NCI-H1930 (cell line): ENCODE measurements at places on chromosomes 12 and 14.

GRCh38 chr12:68870443-68870842 lies 62.5 kb downstream of the MDM2 start:
- DNase-seq: no peak

DNA sequence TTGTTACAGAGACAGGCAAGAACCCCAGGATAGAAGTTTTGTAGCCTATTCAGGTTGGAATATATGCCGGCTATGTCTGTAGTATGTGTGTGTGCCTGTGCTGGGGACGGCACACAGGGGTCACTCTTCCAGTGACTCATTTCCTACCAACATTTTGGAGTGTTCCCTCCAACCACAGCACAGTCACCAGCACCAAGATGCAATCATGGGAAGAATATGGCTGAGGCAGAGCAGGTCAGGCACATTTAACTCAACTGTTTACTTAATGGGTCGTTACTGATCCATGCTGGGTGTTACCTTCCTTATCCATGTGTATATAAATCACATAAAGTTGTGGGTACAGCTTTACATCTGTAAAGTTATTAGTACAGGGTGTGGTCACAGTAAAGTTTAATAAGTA lies 178.3 kb downstream of the PRKD1 start:
- DNase-seq: no peak

DNA sequence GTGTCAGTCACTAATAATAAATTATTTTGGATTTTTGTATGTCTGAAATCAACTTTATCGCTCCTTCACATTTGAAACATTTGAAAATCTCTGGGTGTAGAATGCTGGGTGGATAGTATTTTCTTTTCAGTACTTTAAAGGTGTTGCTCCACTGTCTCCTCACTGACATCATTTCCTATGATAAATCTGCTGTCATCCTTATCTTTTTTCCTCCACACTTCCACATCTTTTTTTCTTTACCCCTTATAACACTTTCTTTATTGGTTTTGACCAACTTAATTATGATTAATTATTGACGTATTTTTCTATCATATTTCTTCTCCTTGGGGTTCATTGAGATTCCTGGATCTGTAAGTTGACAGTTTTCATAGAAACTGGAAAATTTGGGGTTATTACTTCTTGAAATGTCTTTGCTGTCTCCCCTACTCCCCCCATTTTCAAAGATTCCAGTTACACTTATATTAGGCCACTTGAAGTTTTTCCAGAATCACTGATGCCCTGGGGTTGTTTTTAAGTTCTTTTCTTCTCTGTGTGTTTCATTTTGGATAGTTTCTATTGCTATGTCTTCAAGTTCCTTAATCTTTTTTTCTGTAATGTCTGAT lies 177.5 kb upstream of the DIO3 start:
- no peak for DNase-seq

GRCh38 chr12:50803230-50803875 lies 39.4 kb upstream of the TMPRSS12 start:
- no peak for DNase-seq

DNA sequence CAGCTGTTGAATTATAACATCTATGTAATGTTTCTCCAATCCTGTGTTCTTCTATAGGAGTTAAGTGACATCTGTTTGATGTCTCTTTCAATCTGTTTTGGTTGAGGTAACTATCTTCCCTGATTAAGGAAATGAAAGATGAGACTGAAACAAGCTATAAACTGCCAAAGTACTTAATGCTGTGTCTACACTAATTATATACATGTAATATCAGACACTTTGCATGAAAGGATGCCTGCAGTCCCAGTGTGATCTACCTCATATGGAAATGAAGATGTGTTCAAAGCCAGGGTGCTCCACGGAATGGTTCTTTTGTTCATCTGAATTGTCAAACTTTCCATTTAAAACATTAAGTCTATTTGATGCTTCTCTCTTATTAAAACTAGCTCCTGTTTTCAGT lies 958.3 kb downstream of the GALC start:
- DNase-seq: peak; percentile 3

DNA sequence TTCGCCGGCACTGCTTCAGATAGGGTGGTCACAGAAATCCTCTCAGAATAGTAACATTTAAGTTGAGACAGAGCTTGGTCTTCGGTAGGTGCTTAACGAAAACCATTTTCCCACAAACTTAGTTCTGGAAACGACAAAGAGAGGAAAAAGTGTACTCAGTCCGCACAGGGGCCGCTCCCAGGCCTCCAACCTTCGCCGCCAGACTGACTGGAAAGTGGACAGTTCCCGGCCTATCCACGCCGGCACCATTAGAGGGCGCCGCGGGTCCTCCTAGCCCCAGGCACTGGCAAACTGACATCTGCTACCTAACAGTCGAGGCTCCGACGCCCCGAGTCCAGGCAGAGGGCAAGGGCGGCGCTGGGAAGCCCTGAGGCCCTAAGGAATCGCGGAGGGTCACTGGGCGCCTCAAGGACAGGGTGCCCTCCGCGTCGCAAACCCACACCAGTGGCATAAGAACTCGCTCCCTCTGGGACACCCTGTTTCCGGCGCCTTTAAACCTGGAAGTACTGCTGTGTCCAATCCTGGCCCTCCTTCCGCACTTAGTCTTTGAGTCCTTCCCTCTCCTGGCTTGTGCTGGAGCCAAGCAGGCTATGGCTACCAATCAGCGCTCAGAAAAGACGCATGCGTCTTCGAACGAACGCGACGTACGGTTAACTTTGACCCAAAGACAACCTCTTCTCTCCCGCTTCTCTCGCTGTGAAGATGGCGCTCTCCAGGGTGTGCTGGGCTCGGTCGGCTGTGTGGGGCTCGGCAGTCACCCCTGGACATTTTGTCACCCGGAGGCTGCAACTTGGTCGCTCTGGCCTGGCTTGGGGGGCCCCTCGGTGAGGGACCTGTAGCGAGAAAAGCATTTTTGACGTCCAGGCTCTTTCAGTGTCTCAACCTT lies at the start of gene LETMD1:
Gene LETMD1 (plus strand): TSS at position 673 of the 886 bp plus-strand sequence. CDS start 30 bp downstream, at position 703.
- DNase-seq: peak; percentile 95

DNA sequence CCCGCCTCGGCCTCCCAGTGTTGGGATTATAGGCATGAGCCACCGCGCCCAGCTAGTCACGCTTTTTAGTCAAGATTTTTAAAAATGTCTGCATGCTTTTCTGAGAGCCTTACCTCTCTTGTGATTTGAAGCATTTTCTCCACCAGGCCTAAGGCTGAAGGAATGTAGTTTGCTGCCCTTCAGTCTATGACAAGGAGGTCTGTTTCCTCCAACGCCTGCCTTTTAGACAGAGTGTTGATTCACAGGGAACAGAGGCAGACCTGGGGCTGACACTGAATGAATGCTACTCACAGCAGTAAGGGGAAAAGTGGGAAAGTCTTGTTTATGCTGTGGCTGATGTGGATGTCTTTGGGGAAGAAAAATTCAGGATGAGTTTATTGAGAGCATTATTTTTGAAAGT lies 27.2 kb upstream of the MDM2 start:
- DNase-seq: no peak

DNA sequence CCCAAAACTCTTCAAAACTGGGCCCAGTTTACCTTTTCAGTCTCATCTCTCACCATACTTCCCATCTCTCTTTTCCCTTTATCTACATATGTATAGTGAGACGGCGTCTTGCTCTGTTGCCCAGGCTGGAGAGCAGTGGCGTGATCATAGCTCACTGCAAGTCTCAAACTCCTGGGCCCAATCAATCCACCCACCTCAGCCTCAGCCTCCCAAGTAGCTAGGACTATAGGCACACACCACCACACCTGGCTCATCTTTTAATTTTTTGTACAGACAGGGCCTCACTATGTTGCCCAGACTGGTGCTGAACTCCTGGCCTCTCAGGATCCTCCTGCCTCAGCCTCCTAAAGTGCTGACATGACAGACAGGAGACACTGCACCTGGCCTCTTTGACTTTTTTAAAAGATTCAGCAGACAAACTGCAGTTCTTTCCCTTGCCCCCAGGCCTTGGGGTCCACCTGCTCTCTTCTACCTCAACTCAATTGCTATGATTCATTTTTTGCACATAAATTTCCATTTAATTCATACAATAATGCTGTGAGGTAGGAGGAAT lies 33.6 kb downstream of the TFCP2 start:
- no peak for DNase-seq
